ENCODE measurements at places on chromosomes 6 and 20.

DNA sequence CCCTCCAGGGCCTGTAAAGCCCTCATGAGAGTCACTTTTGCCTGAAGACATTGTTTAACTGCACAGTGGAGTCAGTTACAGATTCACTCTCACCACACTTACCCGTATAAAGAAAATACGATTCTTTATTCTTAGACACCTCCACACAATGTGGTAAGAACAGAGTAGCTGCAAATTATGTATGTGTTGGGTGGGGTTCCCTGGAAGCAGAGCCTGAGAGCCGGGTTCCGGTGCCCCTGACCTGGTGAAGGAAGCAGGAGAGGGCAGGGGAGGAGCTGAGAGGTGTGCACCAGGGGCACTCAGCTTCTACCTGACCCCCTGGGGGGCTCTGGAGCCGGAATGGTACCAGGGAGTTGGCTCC lies 11.5 kb downstream of the BANF2 start:
- DNase-seq, result no peak

- peak; percentile 98 for DNase-seq
Measured at GRCh38 chr6:7058250-7058923, 49.4 kb upstream of the RREB1 start.

DNA sequence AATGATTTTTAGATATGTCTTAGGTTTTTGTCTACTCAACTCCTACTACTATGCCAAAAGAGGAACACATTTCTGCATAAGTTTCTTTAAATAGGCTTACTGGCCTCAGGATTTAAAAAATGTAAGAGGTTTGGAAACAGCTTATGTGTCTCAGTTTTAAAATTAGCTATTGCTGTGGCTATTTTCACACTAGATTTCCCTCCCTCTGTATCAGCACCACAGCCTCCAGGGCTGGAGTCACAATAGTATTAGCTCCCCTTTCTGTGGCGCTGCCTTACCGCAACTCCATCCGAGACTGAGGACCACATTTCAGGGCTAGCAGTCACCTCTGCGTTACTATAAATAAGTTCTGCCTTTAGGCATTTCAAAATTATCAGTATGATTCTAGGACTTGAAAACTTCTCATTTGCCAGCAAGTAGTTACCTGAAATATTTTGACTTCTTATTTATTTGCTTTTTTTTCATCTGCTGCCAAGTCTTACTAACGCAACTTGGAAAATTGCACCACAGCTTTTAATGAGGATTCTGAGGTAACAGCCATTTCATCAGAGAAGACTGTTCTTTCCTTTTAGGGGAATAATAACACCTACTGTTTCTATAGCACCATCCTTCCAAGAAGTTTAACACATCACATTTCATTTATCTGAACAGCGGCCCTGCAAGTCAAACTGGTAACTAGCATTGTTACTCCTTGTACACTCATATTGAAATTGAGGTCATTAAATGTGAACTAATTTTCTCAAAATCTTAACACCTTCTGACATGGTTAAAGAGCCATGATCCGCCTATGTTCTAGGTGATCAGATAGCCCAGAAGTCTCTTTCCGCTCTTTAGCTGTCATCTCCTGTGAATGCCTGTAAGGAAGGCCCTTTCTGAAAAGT lies 105.9 kb downstream of the GJA10 start:
- no peak for DNase-seq

- DNase-seq, result no peak
Measured at GRCh38 chr6:25239059-25239458, 40.1 kb upstream of the CARMIL1 start.

DNA sequence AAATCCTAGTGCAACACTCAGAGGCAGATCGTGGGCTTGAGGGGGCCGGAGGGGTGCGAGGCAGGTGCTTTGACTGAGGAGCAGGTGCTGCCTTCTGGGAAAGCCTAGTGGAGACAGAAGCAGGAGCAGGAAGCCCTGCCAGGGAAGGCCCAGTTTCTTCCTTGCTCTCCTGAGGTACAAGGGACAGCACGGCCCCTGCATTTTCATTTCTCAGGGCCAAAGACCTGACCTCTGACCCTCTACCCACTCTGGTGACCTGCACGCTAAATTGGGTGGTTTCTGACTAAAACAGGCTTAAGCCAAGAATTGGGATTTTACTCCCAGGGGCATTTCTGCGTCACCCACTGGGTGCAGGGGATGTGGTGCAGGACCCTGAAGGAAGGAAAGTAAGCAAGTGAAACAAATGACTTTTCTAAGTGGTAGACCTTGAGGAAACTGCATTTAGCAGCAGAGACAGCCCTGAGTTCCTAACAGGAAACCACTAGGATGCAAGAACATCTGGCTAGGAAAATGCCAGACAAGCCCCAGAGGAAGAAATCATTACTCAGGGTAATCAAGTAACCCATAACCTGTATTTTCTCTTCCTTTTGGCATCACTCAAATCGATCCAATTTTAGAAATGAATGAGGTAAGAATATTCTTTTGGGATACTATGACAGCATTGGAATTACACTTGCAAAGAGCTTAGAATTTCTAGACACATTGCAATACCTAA lies 141.7 kb downstream of the CD164 start:
- no peak for DNase-seq

GRCh38 chr20:11453430-11453829 lies 464.3 kb upstream of the BTBD3 start:
- DNase-seq, result peak; percentile 29

DNA sequence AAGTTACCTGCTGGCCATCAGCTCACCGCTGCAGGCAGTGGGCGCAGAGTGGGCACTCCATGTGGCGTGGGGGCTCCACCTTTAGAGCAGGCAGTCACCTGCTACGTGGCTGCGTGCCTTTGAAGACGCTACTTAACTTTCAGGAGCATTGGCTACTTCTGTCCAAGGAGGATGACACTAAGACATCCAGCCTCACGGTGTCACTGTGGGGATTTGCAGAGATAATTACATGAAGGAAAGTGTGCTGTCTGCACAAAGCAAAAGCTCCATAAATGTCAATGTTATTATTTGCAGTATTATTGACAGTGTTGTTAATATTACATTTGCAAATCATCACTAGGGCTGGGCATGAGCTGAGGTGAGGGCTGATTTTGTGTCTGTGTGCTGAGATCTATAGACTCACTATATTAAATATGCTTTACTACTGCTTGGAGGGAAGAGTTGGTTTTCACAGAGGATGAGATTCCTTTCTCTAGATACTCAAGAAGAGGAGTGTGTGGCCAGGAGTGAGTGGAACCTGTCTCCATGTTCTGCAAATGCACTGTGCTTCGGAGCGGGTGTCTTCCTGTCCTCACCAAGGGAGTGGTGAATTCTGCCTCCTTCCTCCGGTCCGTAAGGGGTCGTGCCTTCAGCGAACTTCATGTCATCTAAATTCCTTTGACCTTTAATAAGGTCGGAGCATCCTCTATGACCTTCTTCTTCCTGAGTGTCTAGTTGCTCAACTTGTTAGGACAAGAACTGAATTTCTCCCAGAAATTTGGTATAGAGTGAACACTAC lies 165.8 kb upstream of the SYNDIG1 start:
- no peak for DNase-seq

- DNase-seq, result no peak
Measured at GRCh38 chr6:143061597-143062385, 1.1 kb downstream of the AIG1 start.

Measured in H4 (cell line).